ENCODE measurements at places on chromosomes 3 and 15.

- peak; percentile 64 for DNase-seq
Observed at GRCh38 chr3:184540777-184541681, 20.6 kb upstream of the EPHB3 start.

DNA sequence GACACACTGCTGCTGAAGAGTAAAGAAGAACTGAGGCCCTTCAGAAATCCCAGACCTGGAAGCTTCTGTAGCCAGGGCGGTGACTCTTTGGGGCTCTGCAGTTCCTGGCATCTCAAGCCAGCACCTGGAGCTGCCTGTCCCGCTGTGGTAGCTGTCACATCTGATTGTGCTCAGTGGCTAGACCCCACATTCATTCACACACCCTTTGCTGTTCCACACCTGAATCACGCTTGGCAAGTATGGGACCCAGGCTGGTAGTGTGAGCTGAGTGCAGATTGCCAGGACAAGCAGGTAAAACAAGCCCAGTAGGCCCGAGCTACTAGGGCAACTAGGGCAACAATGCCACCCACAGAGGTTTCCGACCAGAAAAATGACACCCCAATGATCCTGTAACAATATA is 218.2 kb downstream of the VGLL3 start:
- DNase-seq: no peak

GRCh38 chr3:165455793-165456192 is 259.6 kb upstream of the SLITRK3 start:
- DNase-seq: no peak

GRCh38 chr3:124201786-124202185 is 209.9 kb upstream of the ROPN1 start:
- no peak for DNase-seq

DNA sequence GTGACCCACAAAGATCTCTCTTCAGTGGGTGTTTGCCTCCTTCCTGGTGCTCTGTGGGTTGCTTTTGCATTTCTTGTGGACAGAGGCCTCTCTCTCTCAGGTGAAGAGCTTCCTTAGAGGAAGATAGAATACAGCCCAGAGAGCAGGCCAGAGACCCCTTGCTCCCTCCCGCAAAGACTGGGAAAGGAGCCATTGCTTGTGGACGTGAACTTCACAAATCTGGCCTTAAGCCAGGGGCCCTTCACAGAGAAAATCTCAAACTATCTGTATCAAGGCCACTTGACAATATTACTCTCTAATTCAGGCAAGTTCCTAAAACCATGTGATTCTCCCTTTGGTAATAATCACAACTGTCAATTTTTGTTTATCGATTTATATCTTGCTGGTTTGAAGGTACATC is 30.4 kb upstream of the CLK3 start:
- no peak for DNase-seq

GRCh38 chr15:78329625-78330024 is 10.5 kb upstream of the CRABP1 start:
- no peak for DNase-seq

DNA sequence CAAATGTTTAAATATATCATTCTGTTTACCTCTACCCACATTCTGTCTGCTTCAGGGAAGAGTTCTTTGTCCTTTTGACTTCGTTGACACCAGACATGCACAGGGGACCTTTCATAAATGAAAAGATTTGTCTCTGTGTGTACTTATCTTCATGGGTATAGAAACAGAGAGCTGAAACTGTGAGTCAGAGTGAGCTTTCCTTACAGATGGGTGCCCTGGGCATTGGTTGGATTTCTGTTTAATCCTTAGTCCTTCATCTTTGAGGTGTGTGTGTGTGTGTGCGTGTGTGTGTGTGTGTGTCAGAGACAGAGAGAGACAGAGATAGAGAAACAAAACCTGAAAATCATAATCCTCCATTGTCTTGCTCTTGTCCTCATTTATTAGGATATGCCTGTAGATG is 517.4 kb downstream of the TUSC7 start:
- DNase-seq: no peak

GRCh38 chr3:14154895-14155440 is 23.4 kb downstream of the XPC start:
- DNase-seq: no peak

DNA sequence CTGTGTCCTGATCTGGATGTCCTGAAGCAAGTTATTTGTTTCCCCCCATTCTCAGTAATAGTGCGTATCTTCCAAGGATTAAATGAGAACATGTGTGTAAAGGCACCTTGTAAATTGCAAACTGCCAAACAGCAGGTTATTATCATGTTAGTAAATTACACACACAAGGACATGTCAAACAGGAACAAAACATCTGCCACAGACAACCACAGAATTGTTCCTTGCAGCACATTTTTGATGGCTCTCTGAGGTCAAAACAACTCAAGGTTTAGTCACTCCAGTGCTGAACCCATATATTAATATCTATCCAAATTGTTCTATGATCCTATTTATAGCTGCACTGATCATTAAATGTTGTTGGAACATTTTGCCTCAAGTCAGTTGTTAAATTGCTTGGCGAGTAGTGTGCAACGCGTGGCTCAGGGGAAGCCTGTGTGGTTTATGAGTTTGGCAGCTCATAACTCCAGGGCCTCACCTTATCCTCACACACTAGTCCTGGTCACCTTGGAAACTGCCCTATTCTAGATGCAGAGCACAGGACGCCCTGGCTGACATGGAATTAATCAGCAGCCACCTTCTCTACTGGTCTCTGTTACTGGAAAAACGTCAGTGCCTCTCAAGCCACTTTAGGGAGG is 46.3 kb upstream of the CDV3 start:
- DNase-seq: no peak

DNA sequence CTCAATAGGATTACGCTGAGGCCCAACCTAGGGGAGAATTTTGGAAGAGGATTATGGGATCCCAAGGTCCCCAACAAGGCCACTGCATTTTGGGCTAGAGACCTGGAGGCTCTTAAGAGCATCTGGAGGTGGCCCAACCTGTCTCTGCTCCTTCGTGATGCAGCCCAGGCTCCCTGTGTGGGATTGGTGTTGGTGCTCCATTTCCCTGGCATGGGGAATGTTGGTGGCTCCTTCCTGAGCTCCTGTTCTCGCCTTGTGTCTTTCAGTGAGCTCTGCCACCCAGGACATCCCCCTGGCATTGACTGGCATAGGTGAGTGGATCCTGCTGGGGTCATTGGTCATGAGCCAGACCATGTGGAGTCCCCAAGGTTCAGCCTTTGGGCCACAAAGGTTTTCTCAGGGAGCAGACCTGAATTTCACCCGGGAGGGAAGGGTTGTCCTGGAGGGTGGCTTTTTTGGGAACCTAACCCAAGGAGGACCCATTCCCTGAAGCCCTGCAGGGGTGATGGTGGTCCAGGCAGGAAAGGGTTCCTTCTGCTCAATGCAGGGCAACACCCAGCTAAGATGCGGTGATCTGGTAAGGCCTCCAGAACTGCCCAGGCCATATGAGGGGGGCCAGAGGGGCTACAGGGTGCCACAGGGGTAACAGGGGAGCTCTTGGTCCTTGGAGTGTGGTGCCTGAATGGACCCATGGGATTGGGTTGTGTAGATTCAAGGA is 202.5 kb downstream of the UBE3A start:
- no peak for DNase-seq

DNA sequence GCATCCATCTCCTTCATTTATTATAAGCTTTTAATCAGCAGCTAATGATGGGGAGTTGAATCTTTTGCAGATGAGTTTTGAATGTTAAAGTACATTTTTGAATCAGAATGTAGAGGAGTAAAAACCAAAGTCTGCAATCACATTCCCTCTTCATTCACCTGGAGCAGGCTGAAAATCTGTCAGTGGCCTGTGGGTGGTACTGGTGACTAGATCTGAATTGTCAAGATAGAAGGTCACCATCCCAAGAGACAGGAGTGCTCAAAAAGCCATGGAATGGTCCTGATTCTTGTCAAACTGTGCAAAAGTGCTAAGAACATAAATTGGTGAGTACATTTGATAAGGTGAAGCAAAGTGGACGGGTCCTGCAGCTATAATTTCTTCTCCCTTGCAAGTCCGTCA is 881.3 kb upstream of the NR2F2 start:
- no peak for DNase-seq

DNA sequence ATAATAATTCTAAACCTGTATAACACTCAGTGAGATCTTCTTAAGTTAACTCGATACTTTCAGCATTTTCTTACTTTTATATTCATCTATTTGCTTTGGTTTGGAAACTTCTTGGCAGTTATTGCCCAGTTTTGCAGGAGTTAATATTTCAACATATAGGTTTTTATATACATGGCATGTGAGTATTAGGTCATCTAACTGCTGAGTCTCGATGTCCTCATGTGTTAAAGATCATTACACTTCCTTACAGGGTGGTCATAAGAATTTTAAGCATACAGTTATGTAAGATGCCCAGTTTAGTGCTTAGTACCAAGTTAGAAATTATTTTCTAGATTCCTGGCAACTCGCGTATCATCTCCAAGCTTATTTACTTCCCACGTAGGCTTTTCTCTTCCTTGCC is 62.9 kb downstream of the TMEM39A start:
- no peak for DNase-seq

- no peak for DNase-seq
Observed at GRCh38 chr3:14532691-14533456, 7.3 kb downstream of the GRIP2 start.

DNA sequence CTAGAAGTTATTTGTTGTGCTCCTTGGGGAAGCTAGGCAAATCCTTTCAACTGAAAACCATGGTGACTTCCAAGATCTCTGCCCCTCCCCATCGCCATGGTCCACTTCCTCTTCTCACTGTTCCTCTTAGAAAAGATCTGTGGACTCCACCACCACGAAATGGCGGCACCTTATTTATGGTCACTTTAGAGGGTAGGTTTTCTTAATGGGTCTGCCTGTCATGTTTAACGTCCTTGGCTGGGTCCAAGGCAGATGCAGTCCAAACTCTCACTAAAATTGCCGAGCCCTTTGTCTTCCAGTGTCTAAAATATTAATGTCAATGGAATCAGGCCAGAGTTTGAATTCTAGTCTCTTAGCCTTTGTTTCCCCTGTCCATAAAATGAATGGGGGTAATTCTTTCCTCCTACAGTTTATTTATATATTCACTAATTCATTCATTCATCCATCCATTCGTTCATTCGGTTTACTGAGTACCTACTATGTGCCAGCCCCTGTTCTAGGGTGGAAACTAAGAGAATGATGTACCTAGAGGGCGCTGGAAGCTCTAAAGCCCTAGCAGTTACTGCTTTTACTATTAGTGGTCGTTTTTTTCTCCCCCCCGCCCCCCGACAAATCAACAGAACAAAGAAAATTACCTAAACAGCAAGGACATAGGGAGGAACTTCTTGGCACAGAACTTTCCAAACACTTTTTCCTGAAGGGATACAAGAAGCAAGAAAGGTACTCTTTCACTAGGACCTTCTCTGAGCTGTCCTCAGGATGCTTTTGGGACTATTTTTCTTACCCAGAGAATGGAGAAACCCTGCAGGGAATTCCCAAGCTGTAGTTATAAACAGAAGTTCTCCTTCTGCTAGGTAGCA is 657 bp downstream of the PATL2 start:
- DNase-seq: peak; percentile 8

Data from stimulated activated naive CD4-positive, alpha-beta T cell (primary cell).